GM06990 (cell line): ENCODE measurements at places on chromosomes 5 and 9.

DNA sequence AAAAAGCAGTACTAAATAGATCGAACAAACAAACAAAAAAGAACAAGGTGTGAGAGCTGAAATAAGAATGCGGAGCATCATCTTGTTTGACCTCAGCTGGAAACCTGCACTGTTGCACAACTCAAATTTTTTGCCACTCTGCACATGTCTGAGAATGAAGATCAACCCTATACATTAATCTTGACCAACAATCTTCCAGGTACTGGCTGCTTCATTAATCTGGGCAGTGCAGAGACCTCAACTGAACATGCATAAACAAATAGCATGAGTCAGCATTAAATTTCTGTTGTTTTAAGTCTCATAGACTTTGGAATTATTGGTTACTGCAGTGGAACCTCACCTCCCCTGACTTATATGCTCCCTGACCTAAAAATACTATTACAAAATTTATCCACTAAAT lies 114.6 kb upstream of the FTMT start:
- DNase-seq, result no peak

- DNase-seq, result no peak
These were observed 19.3 kb downstream of the HK3 start for GRCh38 chr5:176879663-176880361.

GRCh38 chr9:98767196-98767595 lies 29.2 kb downstream of the ANKS6 start:
- no peak for DNase-seq

GRCh38 chr5:40672425-40672824 lies 7.3 kb upstream of the PTGER4 start:
- no peak for DNase-seq

GRCh38 chr5:17379100-17379951 lies 118.7 kb upstream of the TAF11L2 start:
- DNase-seq, result no peak

DNA sequence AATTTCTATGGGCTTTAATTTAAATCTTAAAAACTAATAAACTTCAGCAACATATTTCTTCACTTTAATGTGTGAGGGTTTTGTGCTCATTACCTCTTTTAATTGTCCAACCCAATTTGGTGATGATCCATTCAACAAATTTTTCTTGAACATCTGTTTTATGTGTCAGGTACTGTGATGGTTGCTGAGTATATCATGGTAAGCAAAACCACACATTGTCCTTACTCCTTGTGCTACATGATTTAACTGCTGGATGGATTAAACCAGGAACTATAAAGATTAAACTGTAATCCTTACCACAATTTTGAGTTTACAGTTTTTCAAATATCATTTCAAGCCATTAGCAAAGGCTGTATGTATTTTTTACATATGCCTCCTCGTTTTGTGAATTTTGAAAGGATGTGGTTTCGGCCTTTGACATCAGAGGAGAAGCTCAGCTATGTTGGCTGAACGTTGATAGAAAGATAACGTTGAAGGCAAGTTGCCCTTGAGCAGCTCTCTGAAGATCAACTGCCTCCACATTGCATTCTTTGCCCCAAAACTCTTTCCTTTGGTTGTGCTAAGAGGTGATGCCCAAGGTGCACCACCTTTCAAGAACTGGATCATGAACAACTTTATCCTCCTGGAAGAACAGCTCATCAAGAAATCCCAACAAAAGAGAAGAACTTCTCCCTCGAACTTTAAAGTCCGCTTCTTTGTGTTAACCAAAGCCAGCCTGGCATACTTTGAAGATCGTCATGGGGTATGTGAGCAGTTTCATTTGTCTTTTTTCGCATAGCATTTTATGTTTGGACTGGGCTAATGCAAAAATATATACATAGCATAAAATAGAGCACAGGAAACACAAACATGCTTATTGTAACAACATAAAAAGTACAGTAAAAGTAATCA lies at the start of gene ITK:
Gene ITK (plus strand): TSS at position 467 of the 891 bp plus-strand sequence. CDS start 138 bp downstream, at position 605.
- DNase-seq, result no peak

DNA sequence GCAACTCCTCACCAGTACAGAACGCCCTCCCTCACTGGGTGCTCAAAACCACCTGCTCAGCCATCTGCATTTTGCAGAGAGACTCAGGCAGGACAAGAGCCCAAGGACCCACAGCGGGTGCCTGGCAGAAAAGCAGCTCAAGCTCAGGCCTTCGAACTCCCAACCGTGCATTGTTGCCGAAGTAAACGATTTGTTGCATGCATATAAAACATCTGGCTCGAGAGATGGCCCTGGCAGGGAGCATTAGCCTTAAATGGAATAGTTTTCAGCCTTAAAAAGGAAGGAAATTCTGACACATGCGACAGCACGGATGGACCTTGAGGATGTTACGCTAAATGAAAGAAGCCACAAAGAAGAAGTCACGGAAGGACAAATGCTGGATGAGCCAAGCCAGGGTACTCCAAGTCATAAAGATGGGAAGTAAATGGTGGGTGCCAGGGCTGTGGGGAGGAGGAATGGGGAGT lies 160.4 kb upstream of the PHYKPL start:
- no peak for DNase-seq

GRCh38 chr5:18792145-18792544 lies 1157.9 kb downstream of the TAF11L14 start:
- DNase-seq, result no peak

DNA sequence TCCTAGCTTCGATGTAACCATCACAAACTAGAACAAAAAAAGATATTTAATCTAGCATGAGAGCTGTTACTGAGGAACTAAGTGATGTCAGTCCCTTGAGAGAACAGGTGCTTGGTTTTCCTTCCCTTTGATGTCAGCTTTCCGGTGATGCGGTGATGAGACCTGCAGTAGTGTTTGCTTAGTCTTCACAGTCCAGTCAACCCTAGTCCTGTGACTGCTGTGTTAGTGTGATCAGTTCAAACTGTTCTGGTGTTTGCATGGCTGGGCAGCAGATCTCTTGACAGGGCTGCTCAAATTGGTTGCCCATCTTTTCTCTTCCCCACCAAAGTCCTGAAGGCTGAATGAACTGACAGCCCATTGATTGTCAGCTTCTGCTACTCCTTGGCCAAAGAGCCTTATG lies 608.6 kb upstream of the DAB2 start:
- DNase-seq, result no peak

GRCh38 chr5:150632305-150633160 lies 7.9 kb upstream of the SYNPO start:
- no peak for DNase-seq

GRCh38 chr9:134350416-134350994 lies 24.2 kb downstream of the RXRA start:
- no peak for DNase-seq

DNA sequence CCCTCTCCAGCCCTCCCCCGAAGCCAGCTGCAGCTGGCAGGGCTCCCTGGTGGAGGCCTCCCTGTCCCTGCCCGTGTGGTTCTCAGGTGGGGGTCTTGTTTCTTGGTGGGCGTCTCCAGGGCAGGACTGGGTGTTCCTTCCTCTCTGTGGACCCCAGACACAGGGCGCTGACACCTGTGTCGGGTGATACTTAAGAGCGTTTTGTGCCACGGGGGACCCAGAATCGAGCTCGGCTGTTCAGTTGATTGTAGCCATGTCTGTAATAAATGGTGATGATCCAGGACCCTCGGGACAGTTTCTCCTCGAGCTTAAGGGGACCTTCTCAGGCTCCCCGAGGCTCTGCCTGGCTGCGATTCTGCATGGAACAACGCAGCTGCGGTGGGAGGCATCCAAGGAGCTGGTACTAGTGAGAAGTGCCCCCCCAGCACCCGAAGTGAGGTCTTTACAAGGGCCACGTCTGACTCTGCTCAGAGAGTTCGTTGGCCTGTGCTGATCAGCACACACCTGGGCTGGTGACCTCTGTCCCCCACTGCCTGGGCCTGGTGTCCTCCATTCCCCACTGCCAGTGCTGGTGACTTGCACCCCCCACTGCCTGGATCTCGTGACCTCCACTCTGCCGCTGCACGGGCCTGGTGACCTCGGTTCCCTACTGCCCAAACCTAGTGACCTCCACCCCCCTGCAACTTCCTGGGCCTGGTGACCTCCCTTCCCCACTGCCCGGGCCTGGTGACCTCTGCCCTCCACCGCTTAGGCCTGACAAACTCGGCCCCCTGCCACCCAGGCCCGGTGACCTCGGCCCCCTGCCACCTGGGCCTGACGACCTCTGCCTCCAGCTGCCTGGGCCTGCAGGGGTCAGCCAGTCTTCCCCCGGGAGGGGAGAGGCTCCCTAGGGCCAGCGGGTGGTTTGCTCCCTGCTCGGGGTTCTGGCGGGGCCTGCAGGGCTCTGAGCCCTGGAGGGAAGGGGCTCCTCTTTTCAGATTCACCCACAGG lies 36.0 kb downstream of the NDUFS6 start:
- DNase-seq, result no peak

DNA sequence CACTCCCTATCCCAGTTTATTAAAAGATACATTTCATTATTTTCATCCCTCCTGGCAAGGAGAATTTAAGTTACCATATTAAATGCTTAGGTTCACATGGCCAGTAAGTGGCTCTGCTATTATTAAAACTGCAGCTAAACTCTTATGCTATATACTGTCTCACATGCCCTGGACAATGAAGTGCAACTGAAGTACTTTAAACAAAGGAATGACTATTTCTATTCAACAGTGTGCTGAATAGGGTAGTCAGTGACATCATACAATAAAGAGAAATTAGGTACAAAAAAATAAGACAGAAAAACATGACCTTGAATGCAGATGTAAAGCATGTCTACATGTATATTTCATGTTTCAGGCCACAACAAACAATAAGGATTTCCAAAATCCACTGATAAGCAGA lies 282.6 kb upstream of the SMC2 start:
- DNase-seq, result no peak

DNA sequence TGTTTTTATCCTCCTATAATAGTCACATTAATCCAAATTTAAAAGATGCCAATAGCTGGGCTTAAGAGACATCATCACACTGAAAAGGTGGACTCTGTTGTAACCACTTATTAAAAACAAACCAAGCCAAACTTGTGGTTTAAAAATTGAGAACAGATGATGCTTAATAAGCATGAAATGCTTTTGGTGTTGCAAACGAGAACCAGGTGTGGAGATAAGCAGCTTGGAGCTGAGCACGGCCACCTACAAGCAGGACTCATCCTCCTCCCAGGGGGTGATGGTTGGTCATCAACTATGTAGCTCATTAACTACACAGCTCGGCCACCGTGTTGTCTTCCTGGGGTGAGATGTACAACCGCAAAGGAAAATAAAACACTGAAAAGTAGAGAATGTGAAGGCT lies 154.4 kb downstream of the NPR3 start:
- no peak for DNase-seq

DNA sequence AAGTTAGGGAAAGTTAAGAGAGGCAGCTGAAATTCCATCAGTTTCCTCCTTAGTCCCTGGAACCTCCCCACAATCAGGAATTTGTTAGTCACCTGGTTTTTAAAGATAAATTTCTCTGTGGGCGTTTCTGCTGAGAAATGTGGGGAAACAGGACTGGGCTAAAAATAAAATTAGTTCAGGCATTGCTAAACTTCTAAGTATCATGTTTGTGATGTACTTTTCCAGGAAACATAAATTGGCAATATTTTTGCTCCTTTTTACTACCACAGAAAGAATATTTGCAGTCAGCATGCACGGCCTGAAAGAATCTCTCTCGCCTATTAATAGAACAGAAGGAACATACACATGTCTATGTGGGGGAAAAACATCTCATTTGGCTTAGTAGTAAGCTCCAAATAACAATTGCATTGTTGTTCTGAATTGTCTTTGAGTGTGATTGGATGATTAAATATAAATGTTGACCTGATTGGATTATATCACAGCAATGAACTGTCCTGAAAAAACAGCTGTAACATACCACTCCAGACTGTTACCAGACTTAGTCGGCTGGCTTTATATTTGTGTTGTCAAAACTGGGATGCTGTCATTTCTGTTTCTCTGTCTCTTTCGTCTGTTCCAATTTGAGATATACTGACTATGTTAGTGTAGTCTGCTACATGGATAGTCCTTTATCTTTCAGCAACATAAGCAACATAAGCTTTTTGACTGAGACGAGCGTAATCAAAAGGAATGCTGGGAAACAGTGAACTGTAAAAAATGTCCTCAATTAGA lies 12.9 kb downstream of the TJP2 start:
- DNase-seq, result no peak

- no peak for DNase-seq
These were observed 44.4 kb upstream of the RASGRF2 start for GRCh38 chr5:80915716-80916115.

DNA sequence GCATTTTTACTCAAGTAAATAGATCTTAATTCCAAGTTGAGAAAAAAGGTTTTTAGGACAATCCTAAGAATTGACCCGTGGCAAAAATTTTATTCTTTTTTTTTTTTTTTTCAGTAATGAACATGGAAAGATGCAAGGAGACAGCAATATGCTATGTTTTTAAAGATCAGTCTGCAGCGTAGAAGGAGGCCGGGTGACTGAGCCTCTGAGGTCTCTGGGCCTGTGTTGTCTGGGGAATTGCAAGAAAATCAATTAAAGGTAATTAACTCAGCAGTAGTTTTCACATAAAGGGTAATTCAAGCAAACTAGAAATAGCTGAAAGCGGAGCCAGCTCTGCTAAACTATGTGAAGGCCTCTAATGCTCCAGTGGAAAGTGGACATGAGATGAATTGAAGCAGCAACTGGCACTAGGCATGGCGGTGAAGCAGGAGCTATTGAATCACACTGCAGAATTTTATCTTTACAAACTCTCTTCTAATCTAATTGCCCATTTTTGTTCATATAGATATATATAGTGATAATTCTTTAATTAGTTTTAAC lies 285.2 kb upstream of the ITGA1 start:
- DNase-seq, result no peak

DNA sequence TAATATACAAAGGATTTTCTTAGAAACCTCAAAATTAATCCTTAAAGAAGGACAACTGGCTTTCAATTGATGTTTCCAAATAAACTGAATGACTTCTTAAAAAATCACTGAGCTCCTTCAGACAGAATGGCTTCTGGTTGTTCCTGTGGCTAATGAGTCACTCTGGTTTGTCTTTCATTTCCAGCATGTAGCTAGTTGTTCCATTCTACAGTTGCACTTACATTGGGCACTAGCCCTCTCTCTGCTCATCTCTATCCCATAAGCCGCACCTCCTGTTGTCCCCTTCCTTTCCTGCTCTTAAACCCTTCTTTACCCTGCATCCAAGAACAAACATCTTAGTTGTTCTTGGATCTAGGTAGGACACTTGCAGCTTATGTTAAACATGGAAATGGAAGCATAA lies 235.3 kb upstream of the HAPLN1 start:
- DNase-seq, result no peak

GRCh38 chr5:10289991-10290390 lies 17.7 kb downstream of the CMBL start:
- DNase-seq, result no peak
